ENCODE measurements at places on chromosomes 4 and X.

- no peak for DNase-seq
Observed at GRCh38 chr4:95985051-95985450, 145.2 kb downstream of the PDHA2 start.

DNA sequence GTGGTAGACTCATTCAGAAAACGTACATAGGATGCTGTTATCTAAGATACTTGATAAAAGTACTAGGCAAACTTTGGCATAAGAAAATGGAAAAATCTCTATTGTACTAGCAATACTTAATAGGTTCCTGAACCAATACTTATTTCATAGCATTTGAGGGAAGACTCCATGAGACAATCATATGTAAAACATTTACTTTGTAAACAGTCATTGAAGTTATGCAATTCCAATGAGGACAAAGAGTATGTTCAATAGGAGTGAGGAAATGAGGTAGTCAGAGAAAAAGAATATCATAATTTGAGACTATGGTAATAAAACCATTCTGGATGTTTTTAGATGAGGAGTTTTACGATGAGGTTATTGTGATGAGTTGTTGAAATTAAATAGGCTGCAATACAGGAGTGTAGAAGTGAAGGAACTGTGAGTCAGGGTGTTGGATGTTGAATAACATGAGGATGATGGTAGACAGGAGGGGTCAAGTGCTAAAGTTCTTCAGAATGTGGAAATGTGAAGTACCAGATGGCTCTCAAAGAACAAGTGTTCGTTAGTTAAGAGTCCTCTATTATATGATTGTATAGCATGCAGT is 397.9 kb downstream of the PPP3CA start:
- DNase-seq, result no peak

DNA sequence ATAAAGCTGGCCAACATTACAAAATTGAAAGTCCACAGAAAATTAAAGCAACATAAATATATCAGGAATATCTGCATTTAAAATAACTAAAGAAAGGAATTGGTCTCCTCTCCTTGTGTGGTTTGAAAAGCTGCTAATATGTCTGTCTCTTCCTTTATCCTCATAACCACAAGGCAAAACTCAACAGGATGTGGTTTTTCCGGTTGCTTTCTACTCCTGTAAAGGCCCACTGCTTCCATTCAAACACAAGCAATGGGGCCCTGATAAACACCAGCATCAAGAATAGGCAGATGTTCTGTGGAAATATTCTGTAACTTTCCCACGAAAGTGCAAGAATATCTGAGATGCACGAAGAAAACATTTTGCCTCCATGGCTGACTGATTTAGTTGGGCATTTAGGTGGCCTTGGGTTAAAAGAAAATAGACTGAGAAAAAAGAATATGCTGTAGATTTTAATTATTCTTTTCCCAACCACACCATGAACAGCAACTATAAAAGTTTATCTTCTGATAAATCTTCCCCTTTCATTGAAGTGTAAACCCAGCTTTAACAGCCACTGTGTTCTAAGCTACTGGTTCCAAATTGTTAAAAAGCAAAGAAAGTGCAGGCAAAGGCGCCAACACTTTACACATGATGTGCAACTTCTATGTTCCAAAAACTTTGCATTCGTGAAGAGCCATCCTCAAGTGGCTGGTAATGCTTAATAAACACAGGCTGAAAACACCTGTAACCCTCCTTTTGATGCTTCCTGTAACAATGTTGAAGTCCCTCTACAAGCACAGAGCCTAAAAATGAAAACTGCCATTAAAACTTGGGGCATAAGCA is 50.5 kb upstream of the NDST3 start:
- DNase-seq, result no peak

DNA sequence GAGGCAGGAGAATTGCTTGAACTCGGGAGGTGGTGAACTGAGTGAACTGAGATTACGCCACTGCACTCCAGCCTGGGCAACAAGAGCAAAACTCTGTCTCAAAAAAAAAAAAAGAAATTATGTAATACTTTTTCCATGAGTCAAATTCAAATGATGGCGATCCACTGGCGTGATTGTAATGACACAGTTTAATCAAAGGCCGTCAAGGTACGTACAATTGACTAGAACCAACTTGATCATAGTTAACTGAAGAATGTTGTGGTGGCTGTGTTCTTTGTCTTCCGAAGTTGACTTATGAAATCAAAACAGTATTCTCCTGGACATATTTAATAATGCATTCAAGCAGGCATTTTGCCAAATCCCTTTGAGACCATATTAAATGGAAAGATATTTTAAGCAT is 318.6 kb upstream of the FAT1 start:
- DNase-seq, result no peak

GRCh38 chr4:107999932-108000539 is 10.3 kb downstream of the HADH start:
- no peak for DNase-seq

- DNase-seq, result no peak
Observed at GRCh38 chr4:181830404-181831035, 412.7 kb upstream of the TENM3 start.

DNA sequence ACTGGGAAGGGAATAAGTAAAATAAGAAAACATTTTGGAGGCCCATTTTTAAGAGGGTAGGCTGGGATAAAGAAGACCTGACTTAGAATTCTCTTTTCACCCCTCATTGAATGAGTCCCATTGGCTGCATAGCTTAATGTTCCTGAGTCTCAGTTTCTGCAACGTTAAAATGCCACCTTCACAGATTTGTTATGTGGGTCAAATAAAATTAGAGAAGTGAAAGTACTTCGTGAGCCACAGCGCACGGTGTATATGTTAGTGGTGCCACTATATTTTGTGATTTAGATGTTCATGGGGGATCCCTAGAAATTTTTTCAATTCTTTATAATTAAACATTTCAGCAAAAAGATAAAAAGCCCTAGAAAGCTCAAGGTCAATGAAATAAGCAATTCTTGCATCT is 109.2 kb upstream of the HS3ST1 start:
- DNase-seq, result no peak

DNA sequence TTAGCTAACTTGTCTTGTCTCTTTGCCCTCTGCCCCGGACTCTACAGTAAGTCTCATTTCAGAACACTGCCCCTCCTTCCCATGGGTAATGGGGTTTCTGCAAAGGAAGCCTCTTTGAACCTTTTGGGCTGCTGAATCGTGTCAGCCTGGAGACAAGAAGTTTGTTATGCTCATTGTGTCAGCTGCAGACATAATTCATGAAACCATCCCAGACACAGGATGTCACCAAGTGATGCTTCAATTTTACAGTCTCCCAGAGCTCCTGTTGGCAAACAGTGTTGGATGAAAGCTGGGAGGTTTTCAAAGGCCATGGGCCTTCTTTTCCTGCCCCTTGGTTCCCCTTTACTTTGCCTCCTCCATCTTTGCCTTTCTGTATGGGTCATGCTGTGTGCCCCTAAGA is 223.1 kb upstream of the TAPT1 start:
- no peak for DNase-seq

DNA sequence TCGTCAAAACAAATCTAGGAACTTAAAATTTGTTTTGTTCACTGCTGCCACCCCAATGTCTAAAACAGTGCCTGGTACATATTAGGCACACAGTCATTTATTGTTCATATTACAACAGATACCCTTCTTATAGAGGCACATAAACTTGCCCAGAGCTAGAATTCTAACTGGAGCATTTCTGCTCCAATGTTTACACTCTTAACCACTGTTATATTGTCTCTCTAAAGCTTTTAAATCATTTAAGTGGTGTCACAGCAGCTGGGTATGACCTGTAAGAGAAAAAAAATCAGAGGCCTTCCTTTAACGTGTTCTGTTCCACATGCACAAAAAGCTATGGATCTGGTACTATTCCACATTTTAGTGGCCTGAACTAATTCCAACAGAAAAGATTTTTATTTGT is 3.0 kb downstream of the UBE2D3 start:
- no peak for DNase-seq
